NK-92 treated with Interleukin-12 subunit alpha and Interleukin-12 subunit beta, amount 100 ng/mL, for 24 hours (cell line): ENCODE measurements at places on chromosomes 6 and 20.

DNA sequence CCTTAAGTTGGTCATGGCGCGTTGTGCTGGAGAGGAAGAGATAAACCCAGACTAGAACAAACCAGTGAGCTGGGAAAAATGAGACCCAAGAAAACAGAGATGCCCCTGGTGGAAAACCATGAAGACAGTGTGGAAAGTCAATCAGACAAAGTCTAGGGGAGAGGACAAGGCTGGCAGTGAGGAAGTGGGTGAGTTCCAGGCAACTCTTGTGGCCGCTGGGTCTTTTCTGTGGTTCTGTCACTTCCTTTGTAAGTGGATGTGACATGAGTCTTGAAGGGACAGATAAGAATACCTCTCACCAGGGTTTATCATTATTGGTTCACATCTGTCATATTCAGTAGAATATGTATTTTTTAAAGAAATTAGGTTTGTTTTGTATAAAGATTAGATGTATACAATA, 738.4 kb downstream of the DHX35 start:
- no peak for DNase-seq

GRCh38 chr20:10920396-10920795, 246.6 kb upstream of the JAG1 start:
- no peak for DNase-seq

GRCh38 chr6:38420207-38420606, 219.5 kb downstream of the BTBD9 start:
- no peak for DNase-seq

GRCh38 chr6:10962673-10963072, 75.8 kb downstream of the SYCP2L start:
- DNase-seq, result no peak

DNA sequence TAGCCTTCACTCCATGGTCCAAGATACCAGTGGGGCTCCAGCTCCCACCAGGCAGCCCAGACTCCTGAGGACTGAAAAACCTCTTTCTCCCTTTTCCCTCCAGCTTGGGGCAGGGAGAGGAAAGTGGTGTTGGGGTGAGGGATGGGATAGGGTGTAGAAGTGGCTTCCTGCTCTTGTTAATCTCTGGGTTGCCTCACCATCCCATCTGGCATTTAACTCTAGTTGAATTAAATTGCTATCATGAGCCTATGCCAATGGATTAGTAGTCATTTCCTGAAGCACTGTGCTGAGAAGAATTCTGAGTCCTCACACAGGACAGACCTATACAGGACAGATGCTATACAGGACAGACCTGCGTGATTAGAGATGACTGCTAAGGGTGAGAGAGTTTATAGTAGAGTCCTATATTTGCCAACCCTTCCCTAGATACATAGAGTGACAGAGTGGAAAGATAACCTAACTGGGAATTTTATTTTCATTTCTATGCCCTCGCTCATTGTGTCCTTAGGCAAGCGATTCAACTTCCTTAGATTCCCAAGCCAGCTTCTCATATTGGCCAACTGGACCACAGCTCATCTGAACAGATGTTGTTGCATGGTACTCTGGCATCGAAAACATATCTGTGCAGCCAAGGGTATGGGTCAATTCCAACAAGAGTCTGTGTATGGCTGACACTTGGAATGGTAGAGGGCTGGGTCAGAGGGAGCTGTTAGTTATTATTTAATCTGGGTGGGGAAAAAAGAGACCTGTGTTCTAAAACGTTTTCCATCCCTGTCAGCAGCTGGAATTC, 42.8 kb downstream of the MCHR2 start:
- DNase-seq, result no peak

GRCh38 chr20:63032861-63033793, 26.4 kb upstream of the BHLHE23 start:
- DNase-seq, result no peak

- DNase-seq, result no peak
Measured at GRCh38 chr20:42027746-42028268, 409.6 kb upstream of the CHD6 start.

DNA sequence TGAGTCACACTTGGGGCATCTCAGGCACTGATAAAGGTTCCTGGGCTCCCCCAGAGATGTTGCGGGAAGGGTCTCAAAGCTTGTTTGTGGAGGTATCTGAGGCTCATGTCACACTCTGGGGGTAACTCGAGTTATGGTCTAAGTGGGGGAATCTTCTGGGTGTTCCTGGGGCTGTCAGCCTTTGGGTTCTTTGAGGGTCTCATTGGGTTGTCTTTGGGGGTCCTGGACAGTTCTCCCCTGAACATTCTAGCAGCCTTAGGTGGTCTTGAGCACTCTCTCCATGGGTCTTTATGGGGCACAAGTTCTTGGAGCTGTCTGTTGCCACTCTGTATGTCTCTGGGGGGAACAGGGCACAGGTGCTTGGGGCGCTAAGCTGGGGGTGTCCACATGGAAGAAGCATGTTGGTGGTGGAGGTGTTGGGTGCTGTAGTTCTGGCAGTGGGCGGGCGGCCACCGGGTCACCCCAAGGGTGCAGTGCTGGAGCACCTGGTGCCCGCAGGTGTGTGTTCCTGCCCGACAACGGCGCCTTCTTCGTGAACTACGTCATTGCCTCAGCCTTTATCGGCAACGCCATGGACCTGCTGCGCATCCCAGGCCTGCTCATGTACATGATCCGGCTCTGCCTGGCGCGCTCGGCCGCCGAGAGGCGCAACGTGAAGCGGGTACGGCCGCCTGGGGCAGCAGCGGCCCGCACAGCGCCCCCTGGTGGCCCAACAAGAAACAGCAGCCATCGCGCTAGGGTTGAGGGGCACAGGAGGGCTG, 7.1 kb upstream of the CAPN11 start:
- peak; percentile 33 for DNase-seq

DNA sequence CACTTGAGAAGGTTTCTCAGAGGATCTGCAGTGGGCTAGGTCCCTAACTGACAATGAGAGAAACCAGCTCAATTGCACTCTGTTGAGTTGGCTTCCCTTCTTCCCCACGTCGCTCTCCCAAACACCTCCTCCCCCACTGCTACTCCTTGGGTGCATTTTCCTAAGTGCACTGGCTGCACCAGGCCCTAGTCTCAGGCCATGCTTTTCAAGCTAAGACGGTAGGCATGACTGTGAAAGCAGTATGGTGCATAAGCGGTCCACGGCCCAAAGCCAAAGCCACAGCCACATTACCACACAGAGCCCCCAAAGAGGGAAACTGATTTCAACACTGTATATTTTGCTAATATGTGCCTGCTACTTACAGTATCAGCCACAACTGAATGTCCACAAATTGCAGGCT, 62.1 kb upstream of the RBM24 start:
- no peak for DNase-seq

- no peak for DNase-seq
Measured at GRCh38 chr6:75830959-75831885, 82.2 kb downstream of the MYO6 start.

GRCh38 chr6:2623295-2623694, 127.4 kb downstream of the MYLK4 start:
- no peak for DNase-seq

DNA sequence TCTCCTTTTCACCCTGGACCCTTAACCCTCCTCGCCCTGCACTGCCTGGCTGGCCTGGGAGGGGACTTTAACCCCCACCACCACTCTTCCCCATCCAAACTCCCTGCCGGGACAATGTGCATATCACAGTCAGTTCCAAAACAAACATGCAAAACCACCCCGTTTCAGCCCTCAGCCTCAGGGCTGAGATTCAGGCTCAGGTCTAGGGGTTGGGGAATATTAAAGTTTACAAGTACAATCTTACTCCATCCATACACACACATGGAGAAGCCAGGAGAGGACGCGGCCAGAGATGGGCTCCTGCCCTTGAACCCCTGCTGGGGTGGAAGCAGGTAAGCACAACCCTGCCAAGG, 534 bp downstream of the KIAA1755 start:
- DNase-seq, result no peak

GRCh38 chr6:170080169-170080827, 210.6 kb downstream of the DLL1 start:
- no peak for DNase-seq

GRCh38 chr6:43869079-43869710, 99.2 kb downstream of the VEGFA start:
- no peak for DNase-seq

GRCh38 chr6:19866173-19866984, 29.2 kb downstream of the ID4 start:
- DNase-seq, result no peak

DNA sequence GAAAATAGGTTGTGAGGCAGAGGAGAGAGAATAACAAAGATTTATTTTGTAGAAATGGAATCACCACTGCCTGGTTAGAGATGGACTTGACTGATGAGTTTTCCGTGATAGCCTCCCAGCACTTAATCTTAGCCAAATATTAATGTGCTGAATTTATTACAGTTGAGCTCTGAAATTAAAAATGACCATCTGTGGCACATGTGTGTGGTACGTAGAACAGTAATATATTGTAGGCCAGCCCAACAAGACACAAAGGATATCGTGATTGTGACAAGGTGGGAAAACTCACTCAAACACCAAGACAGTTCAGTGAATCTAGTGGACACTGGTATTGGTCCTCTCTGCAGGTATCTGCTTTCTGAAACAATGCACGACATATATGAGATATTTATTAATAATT, 119.4 kb downstream of the HAO1 start:
- DNase-seq, result no peak

DNA sequence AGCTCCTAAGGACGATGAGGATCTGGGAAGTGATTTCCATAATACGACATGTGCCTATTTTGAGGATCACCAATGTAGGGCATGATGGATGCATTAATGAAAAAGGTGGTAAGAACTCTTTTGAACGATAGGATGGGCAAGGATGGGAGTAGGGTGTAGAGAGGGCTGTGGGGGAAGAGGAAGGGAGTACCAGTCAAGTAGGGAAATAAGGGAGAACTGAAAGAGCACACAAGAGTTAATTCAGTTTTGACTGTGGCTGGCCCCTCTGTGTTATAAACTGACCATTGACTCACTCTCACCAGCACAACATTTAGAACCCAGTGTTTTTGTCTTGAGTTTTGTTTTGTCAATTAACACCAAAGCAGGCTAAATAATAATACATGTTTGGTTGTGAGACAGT, 33.0 kb downstream of the SLC35D3 start:
- DNase-seq, result no peak

DNA sequence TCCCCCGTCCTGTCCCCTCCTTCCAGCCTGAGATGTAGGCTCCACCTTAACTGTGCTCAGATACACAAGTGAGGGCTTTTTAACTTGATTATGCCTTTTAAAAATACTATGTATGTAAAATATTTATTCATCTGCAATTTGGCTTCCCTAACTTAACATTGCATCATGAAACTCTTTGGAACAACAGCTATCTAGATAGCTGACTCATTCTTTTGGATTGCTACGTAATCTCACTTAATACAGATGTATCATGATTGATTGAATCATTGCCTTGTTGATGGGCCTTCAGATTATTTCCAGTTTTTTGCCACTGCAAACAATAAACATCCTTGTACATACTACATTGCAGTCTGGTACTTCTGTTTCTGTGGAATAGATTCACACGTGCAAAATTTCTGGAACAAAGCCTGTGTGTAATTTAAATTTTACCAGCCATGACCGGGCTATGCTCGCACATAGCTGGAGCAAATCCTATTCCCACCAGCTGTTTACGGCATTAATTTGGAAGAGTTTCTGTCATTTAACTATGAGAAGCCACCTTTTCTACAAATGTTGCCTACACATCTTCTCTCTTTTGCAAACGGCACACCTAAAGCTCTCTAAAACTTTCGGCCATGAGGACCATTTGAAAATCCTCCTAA, 6.5 kb downstream of the PRND start:
- no peak for DNase-seq

DNA sequence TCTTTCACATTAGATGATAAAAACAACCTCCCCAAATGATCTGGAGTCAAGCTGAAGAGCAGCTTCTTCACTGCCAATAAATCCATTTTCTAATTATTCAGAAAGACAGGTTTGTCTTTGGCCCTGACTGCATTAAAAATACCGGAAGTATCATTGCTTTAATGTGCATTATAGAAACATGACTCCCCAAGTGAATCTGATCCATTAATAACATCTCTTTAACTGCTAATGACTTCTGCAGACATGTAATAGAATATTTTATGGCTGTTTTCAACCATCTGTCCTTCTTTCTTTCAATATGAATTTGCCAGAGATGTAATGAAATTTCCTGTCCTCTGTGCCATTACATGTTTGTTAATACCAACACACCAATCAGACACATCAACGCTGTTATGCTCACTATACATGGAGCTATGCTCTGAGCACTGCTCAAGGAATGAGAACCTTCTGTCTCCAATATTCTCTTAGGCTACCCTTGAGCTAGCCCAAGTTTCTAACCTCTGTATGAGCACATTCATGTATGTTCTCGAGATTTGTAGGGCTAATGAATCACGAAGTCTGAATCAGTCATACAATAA, 87.8 kb downstream of the LYRM4 start:
- DNase-seq, result no peak

DNA sequence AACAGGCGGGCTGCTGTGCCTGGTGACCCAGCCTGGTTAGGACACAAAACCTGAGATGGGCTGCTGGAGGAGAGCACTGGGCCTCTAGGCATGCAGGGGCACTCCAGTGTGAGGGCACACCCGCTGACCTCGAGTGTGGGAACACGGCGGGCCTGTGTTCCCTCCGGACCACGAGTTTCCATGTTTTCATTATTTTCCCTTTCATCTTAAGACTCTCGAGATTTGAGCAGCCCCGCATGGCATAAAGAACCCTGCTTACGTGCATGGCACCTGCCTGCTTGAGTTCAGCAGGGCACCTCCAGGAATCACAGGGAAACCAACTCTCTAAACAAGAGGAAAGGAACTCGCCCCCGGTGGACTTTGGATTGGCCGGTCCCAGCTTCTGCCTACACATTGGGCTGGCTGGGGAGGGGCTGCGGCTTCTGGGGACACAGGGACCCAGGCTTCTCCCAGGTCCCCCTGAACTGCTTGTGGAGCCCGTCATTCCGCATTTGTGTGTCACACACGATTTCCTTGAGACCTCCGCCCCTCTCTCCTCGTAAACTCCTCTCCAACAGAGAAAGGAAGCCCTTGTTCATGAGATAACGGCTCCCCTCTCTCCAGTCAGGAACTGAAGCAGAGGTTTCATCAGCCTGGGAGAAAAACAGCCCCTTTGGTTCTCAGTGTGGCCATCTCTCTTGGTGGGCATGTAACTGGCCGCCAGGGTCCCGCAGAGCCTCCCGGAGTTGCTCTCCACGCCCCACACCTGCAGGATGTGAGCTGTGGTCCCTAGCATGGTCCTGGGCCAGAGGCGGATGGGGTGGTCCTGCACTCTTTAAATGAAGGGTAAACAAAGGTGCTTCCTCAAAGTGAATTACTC, 181.8 kb downstream of the TTLL2 start:
- DNase-seq, result no peak

DNA sequence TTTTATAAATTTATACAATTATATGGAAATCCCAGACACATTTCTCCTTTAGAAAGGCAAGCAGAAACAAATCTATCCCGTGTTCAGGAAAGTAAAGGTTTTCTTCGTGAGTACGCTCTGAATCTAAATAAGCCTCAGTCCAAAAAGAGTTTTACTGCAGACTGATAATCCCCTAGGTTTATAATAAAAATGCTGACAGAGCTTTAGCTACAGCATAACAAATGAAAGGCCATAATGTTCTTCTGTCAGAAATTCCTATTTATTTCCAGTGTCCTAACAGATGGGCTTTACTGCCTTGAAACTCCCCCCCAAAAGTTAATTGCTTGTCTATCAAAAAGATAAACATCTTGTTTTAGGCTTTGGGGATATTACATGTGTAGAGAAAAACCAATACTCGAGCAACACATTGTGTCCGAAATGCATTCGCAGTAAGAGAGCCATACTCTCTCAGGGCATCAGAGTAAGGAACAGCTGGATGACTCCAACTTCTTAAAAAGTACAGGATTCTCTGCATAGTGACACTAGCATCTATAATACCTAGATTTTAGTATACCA, 109.0 kb downstream of the PRKN start:
- DNase-seq, result no peak
